GM12864 (cell line): ENCODE measurements at places on chromosomes 2 and 18.

GRCh38 chr18:79706006-79706405 lies 26.4 kb downstream of the CTDP1 start:
- no peak for DNase-seq

DNA sequence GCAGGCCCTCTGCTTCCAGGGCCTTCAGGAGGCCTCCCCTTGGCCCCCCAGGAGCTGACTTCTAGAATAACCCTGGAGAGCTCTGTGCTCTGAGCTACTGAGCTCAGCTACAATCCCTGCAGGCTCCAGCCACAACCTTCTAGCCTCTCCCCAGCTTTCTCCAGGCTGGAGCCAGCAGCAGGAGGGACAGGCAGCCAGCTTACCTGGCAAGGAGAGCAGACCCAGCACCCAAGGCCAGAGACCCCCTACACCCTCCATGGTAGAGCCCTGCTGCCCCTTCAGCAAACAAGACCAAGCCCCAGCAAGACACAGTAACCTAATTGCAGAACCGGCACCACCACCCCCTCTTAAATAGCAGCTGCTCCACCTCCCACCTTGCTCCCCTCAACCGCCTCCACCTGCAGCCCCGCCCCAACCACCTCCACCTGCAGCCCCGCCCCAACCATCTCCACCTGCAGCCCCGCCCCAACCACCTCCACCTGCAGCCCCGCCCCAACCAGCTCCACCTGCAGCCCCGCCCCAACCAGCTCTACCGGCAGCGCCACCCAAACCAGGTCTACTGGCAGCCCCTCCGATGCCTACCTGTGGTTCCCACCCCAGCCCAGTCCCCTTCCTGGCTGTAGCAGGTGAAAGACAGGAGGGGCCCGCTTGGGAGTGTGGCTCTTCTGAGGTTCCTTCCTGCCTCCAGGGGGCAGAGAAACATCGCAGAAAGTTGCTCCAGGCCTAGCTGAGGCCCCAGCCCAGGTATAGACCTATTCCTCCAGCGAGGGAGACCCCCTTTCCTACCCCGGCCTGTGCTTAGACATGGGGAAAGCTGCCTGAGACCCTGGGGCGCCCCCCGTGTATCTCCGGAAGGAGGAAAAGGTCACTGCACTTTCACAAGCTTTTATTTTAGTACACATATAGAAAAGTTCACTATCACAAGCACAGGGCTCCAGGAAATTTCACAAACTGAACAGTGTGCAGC lies at the start of gene ASTL:
Gene ASTL, minus strand, starts transcription at position 324 of the 967 bp plus-strand sequence. Its CDS starts 66 bp downstream, at position 258.
- no peak for DNase-seq

GRCh38 chr2:111091811-111092211 lies 28.9 kb upstream of the BCL2L11 start:
- no peak for DNase-seq

GRCh38 chr2:140604788-140605187 lies 1526.0 kb downstream of the LRP1B start:
- no peak for DNase-seq

- no peak for DNase-seq
Observed at GRCh38 chr2:1495676-1496358, 82.6 kb downstream of the TPO start.

DNA sequence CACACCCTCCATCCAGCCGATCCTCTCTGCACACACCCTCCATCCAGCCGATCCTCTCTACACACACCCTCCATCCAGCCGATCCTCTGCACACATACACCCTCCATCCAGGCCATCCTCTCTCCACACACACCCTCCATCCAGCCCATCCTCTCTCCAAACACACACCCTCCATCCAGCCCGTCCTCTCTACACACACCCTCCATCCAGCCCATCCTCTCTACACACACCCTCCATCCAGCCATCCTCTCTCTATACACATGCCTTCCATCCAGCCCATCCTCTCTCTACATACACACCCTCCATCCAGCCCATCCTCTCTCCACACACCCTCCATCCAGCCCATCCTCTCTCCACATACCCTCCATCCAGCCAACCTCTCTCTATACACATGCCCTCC lies 83.1 kb downstream of the EIPR1 start:
- no peak for DNase-seq

- no peak for DNase-seq
Observed at GRCh38 chr2:171412571-171413175, 21.1 kb downstream of the METTL8 start.

GRCh38 chr2:28730641-28731146 lies 20.9 kb upstream of the PPP1CB start:
- no peak for DNase-seq

DNA sequence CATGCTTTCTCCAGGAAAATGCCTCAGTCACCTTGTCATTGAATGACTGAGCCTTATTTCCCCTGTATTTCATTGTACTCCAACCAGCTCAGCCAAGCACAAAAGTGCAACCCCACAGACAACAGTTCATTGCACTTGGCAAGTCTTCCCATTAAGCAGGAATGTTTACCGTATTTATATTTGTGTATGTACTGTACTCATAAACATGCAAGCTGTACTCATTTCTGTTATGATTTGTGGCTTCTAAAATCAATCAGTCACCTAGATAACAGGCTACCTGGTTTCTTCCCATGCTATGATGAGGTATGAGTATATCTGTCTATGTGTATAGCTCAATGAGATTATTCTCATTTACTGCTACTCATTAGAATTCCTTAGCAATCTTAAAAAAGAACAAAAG lies 505.5 kb upstream of the FAM98A start:
- DNase-seq: no peak

DNA sequence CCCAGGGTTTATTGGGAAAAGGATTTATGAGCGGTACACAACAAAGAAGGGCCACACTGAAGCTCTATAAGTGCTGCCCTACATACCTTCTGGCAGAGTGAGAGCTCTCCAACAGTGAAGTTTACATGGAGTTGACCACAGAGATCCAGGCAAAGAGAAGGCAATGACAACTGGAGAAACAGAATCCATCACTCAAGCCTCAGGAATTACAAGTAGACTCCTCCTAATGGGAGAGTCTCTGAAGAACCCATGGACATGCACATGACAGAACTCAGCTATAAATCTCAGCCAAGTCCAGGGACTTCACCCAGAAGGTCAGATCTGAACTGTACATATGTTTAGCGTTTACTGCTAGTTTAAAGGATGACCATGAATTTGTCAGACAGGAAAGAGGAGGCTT lies 164.7 kb downstream of the DNAH7 start:
- DNase-seq: no peak

- no peak for DNase-seq
Observed at GRCh38 chr2:121086450-121086849, 198.6 kb downstream of the TFCP2L1 start.

GRCh38 chr2:126413079-126413478 lies 242.9 kb upstream of the GYPC start:
- DNase-seq: no peak

- no peak for DNase-seq
Observed at GRCh38 chr2:111231532-111232252, 111.0 kb downstream of the BCL2L11 start.

DNA sequence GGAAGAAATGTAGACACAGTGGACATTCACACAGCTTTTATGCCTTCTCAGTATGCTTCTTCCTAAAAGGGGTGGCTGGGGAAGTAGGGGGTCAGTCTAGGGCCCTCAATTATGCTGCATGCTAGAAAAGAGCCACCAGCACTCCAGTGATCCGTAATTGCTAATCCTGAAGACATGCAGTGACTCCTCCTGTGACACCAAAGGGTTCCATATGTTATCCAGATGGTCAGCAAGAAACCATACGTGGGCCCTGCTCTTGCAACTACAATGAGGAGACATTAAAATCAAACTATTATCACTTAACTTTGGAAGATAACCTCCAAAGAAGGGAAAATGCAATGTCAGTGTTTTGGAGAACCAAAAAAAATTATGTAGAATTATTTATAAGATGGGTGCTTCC lies 143.4 kb upstream of the LYPD1 start:
- DNase-seq: no peak

- no peak for DNase-seq
Observed at GRCh38 chr2:9204939-9205338, 1.7 kb upstream of the ASAP2 start.

GRCh38 chr2:159003555-159003954 lies 35.1 kb downstream of the TANC1 start:
- no peak for DNase-seq

- no peak for DNase-seq
Observed at GRCh38 chr2:186532891-186533290, 46.8 kb downstream of the ZC3H15 start.

DNA sequence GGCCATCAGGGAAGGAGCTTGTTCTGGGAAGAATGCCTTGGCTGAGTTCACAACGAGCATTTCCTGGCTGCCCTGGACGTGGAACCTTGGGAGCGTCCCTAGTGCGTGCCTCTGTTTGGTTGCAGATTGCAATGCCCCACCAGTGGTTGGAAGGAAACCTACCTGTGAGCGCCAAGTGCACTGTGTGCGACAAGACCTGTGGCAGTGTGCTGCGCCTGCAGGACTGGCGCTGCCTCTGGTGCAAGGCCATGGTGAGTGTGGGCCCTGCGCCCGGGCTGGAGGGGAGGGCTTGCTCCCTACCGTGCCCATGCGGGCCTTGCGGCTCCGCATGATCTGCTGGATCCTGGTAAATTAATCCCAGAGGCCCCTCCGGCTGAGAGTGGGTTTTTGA lies 81.9 kb downstream of the DGKD start:
- DNase-seq: no peak

DNA sequence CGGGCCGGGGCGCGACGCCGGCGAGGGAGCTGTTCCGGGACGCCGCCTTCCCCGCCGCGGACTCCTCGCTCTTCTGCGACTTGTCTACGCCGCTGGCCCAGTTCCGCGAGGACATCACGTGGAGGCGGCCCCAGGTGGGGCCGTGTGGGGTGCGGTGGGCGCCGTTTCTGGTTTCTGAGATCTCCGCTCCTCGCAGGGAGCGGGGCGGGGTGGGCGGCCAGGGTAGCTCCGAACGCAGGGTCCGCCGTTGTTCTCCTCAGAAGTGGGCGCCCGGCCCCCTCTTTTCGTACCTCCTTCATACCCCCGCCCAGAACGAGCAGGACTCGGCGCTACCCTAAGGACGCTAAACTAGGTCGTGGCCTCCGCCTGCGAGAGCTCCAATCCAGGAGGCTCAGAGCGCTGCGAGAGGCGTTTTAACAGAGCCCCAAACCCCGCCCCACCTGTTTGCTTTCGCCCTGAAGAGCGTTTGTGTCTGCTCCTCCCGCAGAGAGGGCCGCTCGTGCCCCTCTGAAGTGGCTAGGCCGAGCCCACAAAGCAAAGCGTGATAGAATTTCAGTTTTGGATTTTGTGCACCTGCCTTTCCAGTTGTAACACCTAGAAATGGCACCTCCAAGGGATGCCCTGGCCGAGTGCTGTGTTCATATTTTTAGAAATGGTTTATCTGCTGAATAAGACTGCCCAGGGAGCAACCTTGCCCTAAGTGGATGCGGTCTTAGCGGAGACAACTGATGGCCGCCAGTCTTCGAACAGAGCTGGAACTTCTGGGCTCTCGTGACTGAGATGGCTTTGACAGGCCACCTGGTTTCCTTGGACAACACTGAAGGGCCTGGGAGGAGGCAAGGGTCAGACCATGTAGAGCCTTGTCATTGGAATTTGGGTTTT lies 626 bp downstream of the CAPN10 start:
- no peak for DNase-seq

GRCh38 chr18:54515149-54515548 lies 75.9 kb upstream of the DYNAP start:
- no peak for DNase-seq

DNA sequence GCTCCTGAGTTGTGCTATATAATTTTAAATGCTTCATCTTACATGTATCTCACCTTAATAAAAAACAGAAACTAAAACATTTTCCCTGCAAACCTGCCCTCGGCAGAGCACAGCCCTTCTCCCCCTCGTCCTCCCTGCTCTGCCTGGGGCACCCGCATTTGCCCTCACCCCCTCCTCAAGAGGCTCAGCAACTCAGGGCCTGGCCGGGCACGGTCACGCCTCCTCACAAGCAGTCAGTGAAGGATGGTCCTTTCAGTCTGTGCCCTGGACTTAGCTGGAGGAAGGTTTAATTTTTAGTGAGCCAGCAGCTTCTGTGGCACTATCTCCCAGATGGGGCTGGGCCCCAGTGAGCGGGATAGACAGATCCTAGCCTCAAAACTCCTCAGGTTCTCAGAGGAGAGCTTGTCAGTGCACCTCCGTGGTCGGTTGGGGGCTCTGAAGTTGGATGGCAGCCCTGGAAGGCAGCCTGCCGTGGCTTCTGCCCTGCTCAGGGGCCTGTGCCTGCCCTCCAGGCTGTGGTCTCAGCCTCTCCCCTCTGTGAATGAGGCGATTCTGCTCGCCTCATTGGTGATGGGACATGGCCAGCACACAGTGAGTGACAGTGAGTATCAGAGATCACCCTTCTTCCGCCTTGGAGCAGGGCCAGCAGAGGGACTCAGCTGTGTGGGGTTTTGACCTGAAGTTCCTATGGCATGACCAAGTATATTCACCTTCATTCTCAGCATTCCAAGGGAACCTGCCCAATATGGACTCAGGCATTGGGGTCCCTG lies 56.3 kb upstream of the AFF3 start:
- DNase-seq: no peak

DNA sequence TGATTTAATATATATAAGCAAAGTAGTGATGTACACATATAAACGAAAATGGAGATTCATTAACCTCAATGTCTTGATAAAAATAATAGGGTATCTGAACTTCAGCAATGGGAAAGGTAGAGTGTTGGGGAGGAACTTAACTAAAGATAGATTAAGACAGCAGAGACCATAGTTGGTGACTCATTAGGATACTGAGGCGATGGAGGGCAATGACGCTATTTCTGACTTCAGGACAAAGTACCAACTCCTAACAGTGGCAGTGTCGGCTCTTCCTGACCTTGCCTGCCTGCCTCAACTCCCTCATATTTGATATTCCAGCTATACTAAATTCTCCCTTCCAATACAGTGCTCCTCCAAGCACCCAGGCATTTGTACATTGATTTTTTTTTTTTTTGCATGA lies 98.6 kb downstream of the CDH2 start:
- no peak for DNase-seq

DNA sequence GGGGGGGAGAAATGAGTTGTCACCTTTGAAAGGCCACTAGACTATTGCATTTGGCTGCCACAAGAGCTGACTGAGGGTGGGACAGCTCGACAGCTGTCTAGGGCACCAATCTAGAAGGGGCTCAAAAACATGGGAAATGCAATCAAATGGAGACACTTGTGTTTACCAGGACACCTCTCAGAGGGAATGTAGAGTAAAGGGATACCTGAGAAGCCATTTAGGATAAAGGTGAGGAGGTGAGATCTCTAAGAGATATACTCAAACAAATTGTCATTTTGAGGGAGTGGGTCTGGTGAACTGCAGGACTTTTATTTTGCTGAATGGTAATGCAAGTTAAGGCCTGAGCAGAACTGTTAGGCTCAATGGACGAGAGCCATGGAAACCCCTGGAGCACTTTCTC lies 159.8 kb downstream of the DDX1 start:
- no peak for DNase-seq

DNA sequence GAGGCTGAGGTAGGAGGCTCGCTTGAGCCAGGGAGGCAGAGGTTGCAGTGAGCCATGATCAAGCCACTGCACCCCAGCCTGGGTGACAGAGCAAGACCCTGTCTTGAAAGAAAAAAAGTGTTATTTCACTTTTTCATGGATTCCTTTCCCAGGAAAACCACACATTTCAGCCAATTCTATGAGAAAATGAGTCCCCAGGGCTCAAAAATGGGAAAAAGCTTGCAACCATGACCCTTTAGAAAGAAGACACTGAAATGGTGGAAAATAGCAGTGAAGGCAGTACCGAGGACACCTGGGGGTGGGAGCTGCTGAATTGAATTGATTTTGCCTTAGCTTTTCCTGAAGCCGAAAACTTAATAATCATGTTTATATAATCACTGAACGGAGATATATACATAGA lies 284.2 kb upstream of the HDAC4 start:
- no peak for DNase-seq
